ENCODE measurements at places on chromosomes 3 and 15. TPM values are rescaled to one million over a fixed set of nuclear protein-coding genes. Genes with fewer than 3 reads are reported as not detected.

NR2E3 gene
- 0.41 TPM for polyA plus RNA-seq

GRCh38 chr15:51243774-51244173, 94.6 kb downstream of the CYP19A1 start:
- DNase-seq, result no peak

RYK gene
- polyA plus RNA-seq, result 146 TPM

DNA sequence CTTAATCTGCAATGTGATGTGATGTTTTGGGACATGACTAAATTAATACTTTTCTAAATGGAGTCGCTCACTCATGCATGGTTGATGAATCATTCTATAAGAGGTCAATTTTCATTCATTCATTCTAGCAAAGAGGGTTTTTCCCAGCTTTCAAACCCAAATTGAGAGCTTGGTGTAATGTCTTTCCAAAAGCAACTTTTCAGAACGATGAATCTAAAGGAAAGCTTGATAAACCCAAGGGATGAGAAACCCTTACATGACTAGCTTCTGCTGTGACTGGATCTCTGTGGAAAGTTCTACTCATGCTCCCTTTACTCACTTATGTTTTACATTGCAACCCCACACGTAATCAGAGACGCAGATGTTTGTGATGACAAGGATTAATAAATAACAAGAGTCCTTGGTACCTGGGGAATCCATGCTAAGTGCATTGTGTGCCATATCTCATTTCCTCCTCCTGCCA, 47.7 kb downstream of the PDZRN3 start:
- DNase-seq, result no peak

THSD4 gene
- 19.9 TPM for polyA plus RNA-seq

DNA sequence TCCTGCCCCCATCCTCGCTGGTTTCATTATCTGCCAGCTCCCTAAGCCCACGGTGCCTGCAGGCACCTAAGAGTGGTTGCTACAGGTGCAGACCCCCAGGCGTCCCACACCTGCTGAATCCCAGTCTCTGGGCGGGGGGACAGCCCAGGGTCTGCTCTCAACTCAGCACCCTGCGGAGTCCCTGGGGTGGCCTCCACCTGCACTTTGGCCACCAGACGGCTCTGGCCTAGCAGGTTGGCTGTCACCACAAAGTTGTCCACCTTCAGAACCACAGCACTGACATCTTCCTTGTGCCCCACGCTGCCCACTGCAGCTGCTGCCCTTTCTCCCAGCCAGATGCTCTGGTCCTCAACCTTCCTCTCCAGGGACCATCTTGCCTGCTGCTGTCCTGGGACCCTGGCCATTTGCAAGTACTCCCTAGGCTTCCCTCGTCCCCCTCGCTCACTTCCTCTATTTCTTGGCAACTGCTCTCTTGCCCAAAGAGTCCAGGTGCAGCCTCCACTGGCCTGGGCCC, 34.9 kb upstream of the SNRPA1 start:
- no peak for DNase-seq

DNA sequence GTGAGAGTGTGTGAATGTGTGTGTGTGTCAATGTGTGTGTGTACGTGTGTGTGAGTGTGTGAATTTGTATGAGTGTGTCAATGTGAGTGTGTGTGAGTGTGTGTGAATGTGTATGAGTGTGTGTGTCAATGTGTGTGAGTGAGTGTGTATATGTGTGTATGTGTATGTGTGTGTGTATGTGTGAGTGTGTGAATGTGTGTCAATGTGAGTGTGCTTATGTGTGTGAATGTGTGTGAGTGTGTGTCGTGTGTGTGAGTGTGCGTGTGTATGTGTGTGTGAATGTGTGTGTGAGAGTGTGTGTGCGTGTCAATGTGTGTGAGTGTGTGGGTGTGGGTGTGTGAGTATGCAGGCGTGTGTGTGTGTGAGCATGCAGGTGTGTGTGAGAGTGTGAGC, 93.5 kb upstream of the ALDH1A3 start:
- no peak for DNase-seq

DNA sequence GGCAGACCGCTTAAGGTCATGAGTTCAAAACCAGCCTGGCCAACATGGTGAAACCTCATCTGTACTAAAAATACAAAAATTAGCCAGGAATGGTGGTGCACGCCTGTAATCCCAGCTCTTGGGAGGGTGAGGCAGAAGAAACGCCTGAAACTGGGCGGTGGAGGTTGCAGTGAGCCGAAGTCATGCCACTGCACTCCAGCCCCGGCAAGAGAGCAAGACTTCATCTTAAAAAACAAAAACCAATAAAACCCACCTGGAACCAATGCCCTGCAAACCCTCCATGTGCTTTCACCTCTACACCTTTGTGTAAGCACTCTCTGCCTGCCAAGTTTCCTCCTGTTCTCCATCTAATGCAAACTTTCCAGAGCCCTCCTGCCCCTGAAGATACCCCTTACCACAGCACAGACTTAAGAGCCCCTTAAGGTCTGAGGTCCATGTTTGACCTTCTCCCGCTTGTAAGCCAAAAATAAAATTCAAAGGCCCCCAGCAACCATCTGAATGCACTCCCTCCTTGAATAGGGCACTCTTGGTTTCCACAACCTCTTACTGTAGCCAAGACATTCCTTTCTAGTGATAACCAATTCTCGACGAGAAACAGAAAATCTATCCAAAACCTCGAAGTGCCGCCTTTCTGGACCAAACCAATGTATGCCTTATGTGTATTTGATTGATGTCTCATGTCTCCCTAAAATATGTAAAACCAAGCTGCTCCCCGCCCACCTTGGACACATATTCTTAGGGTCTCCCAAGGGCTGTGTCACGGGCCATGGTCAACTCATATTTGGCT, 3.0 kb downstream of the RPL32 start:
- DNase-seq, result no peak

DNA sequence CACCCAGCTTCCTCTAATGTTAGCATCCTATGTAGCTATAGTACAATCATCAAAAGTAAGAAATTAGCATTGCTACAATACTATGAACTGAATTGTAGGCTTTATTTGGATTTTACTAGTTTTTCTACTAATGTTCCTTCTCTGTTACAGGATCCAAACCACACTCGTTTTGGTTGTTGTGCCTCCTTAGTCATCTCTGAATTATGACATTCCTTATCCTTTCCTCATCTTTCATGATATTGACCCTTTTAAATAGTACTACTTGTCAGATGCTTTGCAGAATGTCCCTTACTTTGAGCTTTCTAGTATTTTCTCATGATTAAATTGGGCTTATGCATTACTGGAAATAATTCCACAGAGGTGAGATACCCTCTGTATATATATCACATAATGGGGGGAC, 265.4 kb downstream of the VPS13C start:
- DNase-seq, result no peak

DNA sequence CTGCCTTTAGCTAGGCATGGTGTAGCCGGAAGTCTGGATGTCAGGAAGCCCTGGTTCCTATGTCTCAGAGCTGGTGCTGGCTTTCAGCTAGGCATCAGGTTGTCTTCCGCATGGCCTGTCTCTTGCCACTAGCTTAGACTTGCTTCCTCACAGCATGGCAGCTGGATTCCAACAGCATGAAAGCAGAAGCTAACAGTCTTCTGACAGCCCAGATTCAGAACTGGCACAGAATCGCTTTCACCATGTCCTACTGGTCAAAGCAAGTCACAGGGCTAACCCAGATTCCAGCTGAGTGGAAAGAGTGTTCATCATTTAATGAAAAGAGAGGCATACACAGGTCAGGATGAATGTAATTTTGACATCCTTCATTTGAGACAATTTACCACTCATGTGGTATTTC, 1050.5 kb downstream of the ROBO2 start:
- no peak for DNase-seq

GRCh38 chr3:186506857-186507256, 37.3 kb downstream of the CRYGS start:
- no peak for DNase-seq

DNA sequence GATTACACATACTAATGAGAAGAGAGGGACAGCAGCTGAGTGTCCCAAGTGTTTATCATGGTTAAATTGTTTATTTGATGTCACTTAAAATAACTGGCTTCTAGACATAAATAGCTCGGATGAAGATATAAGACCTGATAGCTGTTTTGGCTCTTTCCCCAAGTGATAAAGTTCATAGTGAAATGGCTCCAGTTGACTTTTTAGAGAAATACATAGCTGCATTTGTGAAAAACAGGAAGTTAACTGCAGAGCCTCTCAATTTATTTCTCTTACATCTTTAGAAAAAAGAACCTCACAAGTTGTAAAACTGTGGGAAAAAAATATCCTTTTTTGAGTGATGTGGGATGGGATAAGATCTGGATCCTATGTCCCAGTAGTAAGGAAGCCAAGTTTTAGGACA, 332.9 kb upstream of the RASGRP1 start:
- DNase-seq, result no peak

BOC gene
- 28.2 TPM for polyA plus RNA-seq

GRCh38 chr3:144900366-144900765, 928.7 kb downstream of the DIPK2A start:
- DNase-seq, result no peak

CHRM5 gene
- 0.61 TPM for polyA plus RNA-seq

PRRT3 gene
- 4.2 TPM for polyA plus RNA-seq

DNA sequence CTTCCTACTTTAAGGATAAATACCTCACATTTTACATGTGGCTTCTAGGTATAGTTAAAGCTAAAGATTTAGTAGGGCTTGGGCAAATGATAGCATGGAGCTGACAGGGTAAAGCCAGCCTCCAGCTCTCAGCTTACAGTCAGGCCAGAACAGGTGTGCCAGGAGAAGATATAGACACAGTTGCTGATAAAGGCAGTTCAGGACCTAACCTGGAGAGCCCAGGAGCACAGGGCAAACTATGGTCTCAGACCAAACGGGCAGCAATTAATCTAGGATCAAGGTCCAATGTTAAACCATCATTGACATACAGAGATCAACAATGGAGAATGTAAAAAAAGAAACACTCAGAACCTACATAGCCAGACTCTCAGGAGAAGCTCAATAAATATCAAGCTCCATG, 4.0 kb downstream of the WDR49 start:
- DNase-seq, result no peak

GRCh38 chr3:36201546-36201945, 178.8 kb upstream of the STAC start:
- DNase-seq, result no peak

DNA sequence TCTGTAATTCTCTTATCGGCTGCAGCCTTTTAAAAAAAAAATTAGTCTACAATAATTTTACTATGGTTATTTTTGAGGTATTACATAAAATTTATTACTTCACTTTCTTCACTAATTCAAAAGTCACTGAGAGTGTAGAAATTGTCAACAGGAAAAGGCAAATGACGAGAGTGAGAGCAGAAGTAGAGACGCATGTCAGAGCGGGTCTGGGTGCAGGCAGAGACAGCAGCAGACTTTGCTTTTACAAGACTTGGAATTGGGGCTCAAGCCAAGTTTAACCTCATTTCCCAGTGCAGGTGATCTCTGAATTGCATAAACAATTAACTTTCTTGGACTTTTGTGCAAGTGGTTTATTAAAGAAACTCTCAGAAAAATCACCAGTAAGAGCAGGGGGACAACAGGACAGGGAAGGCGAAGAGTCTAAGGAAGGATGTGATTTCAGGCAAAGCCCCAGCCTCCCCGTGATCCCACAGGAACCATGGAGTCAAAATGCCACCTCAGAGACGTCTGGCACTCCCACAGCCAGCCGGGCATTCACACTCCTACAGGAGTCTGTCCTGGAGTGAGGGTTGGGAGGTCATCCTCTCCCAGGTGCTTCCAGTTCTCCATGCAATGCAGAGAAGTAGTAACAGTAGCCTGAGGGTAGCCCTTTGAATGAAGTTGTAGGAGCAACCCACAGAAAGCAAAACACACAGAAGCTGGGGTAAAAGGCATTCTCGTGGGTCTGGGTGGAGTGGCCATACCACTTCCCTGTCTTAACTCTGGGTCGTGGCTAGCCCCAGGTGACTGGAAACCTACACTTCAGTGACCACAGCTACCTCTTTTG, 274.0 kb upstream of the TGFBR2 start:
- no peak for DNase-seq

- no peak for DNase-seq
These were observed 125.5 kb downstream of the GREM1 start for GRCh38 chr15:32843219-32843815.

DNA sequence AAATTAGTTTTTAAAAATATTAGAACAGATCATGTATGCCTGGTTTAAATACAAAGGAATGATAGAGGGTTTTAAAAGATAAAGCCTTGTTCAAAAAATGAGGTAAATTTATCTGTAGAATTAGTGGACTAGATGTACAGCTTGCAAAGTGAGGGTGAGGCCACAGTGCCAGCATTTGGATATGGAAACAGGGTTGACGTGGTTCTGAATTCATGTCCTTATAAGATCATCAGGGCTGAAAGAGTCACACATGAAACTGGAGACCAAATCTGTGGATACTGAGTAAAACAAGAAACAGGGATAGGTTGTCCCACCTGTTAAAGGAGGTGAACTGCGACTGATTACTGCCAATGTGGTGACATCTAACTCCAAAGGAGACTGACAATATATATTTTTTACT, 46.3 kb downstream of the NCK1 start:
- DNase-seq, result no peak

- DNase-seq, result no peak
These were observed 154.9 kb downstream of the GRM7 start for GRCh38 chr3:7015683-7016440.

- DNase-seq, result no peak
These were observed 194.8 kb upstream of the DPH6 start for GRCh38 chr15:35740761-35741160.

GOLGA8F gene
- not detected for polyA plus RNA-seq

MORC1 gene
- not detected for polyA plus RNA-seq

DNA sequence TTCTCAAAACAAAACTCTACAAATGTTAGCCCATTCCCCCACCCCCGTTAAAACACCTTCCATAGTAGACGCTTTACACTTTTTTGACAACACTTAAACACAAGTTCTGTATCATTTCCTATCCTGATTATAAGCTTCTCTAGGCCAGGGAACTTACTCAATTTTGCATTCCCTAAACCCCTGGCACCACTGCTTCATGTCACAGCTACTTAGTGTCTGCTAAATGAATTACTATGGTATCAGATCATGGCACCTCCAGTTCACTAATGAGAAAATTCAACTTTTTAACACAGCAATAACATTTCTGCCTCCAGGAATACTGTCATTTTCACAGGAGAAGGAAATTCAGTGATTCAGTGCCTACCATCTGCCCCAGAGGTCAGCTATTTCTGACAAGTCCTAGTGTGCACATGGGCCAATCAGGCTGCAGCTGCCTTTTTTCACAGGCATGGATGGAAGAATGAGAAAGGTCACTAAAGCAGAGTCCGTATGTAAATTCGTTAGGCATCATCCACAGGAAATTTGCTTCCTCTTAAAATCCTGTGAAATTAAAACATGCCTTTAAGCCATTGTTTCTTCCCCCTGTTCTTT, 18.5 kb downstream of the SFMBT1 start:
- no peak for DNase-seq

DNA sequence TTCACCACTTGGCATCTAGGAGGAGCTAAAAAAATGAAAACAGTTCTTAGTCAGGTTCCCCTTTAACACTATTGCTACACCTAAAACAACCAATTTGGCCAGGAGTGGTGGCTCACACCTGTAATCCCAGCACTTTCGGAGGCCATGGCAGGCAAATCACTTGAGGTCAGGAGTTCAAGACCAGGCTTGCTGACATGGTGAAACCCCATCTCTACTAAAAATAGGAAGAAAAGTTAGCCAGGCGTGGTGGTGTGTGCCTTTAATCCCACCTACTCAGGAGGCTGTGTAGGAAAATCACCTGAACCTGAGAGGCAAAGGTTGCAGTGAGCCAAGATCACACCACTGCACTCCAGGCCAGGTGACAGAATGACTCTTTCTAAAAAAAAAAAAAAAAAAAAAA, 124.1 kb downstream of the DGKG start:
- DNase-seq, result no peak

- DNase-seq, result no peak
These were observed 62.8 kb downstream of the MDFIC2 start for GRCh38 chr3:70249509-70250160.
